GM13977 (cell line): ENCODE measurements at places on chromosomes 3 and 15.

DNA sequence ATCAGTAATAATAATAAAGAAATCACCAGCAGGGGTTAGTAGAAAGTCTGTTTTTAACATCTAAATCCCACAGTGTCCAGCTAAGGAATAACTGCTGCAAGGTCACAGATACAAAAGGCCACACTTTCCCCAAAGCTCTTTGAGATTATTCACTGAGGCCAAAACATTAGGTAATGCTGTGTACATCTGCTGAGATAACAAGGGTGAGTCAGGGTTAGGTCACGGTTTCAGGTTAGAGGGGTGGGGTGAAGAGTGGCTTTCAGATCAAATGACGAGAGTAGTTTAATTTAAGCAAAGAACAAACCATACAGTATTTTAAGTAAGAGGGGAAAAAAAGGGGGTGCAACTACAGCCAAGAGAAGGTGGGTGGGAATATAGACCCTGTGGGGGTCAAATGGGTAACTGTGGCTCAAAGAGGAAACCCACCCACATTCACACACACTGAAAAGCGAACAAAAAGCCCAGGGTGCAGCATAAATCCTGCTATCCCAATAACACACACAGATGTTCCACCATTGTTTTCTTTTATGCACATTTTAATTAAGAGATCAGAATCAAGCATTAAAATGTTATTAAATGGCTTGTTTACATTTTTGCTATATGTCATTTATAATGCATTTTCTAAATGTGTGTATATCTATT lies 412.9 kb downstream of the TIGIT start:
- DNase-seq = peak; percentile 36

DNA sequence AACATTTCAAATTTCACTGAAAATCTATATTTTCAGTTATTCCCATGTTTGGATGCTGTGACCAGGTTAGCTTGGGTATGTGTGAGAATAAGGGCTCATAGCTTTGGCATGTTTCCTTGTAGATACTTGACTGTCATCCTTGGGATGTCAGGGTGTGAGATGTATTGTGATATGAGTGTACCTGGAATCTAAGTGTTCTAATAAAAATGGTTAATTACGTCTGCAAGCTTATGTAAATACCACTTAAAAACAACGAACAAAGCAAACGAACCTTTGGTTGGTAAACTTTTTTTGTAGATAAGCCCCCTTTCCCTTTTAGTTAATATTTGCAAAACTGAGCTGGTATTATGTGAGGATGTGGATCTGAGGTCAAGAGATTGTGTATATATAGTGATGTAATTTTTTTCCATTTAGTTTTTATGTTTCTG lies 63.5 kb downstream of the FNDC3B start:
- DNase-seq = no peak

DNA sequence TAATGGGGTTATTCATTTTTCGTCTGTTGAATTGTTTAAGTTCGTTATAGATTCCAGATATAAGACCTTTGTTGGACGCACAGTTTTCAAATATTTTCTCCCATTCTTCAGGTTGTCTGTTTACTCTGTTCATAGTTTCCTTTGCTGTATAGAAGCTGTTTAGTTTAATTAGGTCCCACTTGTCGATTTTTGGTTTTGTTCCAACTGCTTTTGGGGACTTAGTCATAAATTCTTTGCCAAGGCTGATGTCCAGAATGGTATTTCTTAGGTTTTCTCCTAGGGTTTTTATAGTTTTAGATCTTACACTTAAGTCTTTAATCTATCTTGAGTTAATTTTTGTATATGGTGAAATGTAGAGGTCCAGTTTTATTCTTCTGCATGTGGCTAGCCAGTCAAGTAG lies 58.9 kb upstream of the ZNF280D start:
- no peak for DNase-seq

GRCh38 chr3:43629741-43630140 lies 7.9 kb upstream of the ANO10 start:
- no peak for DNase-seq

DNA sequence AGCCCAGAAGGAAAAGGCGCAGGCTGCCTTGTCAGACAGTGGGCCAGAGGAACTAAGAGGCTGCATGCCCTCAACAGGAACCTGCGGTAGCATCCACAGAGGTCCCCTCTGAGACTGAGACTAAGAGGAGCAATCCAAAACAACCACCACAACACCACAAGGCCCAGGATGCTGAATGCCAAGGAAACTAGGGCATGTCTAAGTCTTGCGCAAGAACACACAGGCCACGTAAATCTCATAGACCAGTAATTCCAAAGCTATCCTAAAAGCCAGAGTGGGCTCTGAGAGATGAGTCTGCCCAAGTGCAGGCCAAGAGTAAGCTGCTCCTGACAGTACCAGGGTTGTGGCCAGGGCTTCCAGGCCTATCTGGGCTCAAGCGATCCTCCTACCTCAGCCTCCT lies 12.9 kb downstream of the MON1A start:
- DNase-seq = no peak

GRCh38 chr15:74433592-74434262 lies at the start of gene SEMA7A:
TSS of gene SEMA7A (minus strand) at chr15:74433958. CDS start at chr15:74433918, 40 bp downstream.
- DNase-seq = peak; percentile 98

DNA sequence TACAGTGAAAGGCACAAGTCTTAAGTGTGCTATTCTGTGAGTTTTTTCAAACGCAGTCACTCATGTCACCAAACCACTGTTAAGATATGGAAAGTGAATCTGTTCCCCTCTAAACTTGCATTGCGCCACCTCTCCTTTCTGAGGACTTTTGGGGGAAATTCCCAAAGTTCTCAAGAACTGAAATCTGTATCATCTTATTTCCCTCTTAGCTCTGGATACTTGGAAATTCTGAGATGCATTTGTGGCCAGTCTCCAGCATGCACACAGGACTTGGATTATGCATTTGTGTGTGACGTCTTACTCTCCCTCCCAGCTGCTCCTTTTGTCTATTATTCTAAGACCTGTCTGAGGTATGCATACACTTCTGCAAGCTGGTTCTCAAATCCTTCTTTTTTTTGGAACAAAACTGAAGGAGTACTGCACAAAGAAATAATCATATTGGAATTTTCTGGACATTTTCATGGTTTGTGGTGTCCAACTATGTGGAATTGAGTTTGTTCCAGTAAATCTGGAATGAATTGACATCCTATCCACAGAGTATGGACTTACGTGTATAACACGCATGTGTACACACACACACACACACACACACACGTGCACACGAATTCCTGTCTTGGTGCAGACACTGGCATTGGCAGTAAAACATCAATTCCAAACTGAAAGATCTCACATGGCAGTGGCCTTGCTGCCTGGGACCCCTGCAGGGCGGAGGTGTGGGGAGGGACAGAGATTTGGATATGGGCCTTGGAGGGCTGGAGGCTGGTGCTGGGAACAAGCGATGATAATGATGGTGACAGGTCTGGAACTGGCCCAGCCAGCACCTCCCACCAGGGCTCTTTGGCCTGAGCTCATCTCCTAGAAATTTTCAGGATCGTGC lies 8.2 kb upstream of the LCTL start:
- DNase-seq = no peak
